T-helper 17 cell (primary cell): ENCODE measurements at places on chromosomes 1 and 21. TPM values are rescaled to one million over a fixed set of nuclear protein-coding genes. Genes with fewer than 3 reads are reported as not detected.

DNA sequence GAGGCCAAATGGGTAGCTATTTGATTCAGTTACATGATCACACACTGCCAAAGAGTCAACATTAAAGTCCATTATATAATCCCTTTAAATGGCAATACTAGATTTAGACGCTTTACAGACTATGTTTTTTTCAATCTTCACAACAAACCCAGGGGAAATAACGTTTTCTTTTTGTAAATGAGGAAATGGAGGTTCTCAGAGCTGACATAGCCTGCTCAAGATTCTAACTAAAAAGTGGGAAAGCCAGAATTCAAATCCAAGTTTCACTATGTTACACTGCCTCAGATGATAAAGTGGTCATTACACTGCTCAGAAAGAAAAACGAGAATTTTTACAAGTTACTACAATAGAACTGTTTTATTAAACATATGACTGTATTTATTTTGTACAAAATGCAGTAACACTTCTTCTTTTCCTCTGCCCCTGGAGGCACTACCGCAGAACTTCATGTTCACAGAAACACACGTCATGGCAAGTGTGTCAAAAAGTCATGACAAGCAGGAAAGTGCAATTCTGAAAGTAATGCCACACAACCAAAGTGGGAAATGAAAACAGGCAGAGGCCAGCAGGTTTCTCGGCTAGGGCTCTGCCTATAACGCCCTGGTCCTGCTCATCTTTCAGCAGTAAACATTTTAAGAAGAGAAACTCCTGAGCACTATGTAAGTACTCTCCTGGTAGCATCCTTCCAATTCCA, 19.0 kb downstream of the THEMIS2 start:
- peak overlapping the region; percentile 97 for H3K27ac ChIP-seq
- H3K27me3 ChIP-seq, result no peaks in the 10 kb centered on the region
- peaks cover 46% of the 10 kb centered on the region for H3K4me1 ChIP-seq
- peak overlapping the region; percentile 72 for H3K4me3 ChIP-seq
- DNase-seq, result no peak

DNA sequence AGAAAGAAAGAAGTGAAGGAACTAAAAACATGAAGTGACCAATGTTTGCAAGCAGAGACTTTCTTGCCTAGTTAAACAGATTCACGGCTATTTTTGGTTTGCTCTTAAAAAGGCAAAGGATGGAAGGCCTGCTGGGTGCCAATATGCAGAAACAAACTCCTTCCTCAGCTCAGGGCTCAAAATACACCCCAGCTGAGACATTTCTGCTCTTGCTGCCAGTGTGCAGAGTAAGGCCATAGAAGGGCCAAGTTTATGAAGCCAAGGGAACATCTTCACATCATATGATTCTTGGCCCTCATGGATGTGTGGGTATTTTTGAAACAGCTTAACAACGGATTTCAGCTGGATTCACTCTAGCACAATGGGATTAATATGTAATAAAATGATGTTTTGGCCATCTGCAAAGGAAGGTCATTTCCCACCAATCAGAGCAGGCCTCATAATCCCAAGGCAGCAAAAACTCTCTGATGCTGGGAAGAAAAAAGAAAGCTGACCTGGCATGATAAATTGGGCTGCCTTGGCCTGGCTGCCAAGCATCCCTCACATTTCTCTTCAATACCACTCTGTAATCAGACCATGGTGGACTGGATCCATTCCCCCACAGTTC, 70.7 kb downstream of the CAPZB start:
- no peak for DNase-seq
- H3K27ac ChIP-seq, result peak overlapping the region; percentile 21
- H3K27me3 ChIP-seq, result no peaks in the 10 kb centered on the region
- peaks cover 48% of the 10 kb centered on the region for H3K4me1 ChIP-seq

Gene LHX8
- total RNA-seq, result not detected

DNA sequence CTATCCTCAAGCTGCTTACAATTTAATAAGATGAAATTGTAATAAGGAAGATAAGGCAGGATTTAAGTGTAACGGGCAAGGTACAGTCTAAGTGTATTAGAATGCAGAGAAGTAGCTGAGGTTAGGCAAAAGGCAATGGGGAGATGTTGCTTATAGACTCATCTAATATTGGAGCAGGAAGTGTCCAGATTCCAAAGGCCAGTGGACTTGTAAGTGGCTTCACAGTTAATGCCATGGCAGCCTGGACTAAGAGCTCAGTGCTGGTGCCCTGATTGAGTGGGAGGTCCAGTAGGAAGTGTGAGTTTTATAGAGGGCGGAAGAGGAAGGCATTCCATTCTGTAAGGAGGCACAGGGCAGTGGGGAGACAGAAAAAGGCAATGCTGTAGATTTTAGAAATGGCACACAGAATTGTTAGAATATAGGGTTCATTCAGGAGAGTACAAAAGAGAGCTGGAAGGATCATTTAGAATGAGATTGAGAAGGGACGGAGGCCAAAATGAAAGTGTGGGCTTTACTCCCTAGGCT, 12.6 kb downstream of the MAP3K21 start:
- H3K27me3 ChIP-seq, result peaks cover 42% of the 10 kb centered on the region
- H3K4me3 ChIP-seq, result no peak overlapping the region
- DNase-seq, result no peak
